ENCODE measurements at places on chromosomes 7 and 10.

GRCh38 chr7:55212176-55212575 lies 153.0 kb upstream of the LANCL2 start:
- no peak for DNase-seq

GRCh38 chr7:158381956-158382355 lies 205.7 kb downstream of the PTPRN2 start:
- DNase-seq, result no peak

DNA sequence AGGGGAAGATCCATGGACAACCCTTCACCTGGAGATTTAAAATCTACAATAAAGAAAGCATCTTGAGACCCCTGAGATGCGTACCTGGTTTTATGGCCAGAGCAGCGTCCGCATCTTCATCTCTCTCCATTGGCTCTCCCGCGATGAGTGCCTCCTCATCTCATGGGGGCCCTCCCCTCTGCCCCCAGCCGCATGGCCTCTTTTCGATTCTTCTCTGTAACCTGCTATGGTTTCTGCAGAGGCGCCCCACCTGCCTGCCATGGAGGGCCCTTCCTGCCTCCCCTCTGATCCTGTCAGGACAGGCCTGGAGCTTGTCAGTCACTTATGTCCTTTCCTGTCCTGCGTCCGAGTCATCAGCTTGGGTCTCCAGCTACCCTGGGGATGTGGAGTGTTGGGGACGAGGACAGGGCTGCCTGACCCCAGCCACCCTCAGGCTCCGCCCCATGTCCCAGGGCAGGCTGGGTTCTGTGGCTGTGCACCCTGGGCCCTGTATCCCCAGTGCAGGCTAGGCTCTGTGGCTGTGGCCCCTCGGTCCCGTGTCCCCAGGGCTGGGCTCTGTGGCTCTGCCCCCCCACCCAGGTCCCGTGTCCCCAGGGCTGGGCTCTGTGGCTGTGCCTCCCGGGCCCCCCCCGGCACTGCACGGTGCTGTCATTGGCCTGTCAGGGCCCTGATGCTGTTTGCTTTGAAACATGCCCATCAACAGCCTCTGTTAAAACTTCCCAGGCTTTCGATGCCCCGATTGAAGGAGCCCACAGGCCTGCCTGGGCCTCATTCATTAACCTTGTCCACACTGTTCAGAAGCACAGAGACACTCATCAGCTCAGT lies 99.8 kb downstream of the WDR37 start:
- DNase-seq, result no peak

GRCh38 chr7:82961240-82961639 lies 201.4 kb downstream of the PCLO start:
- no peak for DNase-seq

DNA sequence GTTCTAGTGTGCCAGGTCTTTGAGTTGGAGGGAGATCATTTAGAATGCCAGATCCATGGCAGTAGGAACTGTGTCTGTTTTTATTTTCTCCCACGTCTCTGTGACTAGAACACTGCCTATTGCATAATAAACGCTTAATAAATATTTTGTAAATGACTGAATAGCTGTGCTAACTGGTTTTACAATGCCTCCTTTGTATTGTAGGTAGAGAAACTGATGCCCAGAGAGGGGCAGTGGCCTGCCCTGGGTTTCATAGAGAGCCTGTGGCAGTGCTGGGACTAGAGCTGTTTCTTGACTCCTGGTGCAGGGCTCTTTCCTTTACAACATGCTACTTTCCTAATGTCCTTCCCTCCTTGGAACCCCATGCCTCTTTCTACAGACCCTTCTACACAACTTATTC lies 2.5 kb downstream of the TAS2R5 start:
- no peak for DNase-seq

DNA sequence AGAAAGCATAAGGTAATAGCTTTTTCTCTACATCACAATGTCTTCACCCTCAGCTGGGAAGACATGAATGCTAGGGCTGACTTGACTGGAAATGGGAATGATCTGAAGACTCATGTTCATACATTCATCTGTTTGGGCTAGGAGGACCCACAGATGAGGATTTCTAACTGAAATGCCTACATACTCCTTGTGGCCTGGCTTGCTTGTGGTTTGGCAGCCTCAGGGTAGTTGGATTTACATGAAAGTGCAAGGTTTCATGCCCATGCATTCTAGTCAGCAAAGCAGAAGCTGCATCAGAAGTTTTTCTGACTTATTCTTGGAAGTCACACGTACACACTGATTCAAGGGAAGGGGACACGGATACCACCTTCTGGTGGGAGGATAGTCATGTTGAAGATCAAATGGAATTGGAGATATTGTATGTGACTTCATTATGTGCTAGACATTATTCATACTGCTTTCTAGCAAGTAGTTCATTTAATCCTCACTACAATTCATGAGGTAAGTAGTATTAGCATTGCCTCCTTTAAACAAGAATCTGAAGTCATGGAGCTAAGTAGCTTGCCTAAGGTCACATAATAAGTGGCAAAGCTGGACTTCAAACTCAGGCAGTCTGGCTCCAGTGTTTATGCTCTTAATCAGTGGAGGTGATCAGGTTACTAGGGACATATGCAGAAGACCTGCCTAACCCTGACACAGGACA lies 957.0 kb downstream of the LRMDA start:
- DNase-seq, result no peak

GRCh38 chr7:111240371-111240770 lies 149.4 kb downstream of the LRRN3 start:
- peak; percentile 50 for DNase-seq

- DNase-seq, result no peak
Observed at GRCh38 chr10:122521011-122521410, 39.5 kb upstream of the DMBT1 start.

DNA sequence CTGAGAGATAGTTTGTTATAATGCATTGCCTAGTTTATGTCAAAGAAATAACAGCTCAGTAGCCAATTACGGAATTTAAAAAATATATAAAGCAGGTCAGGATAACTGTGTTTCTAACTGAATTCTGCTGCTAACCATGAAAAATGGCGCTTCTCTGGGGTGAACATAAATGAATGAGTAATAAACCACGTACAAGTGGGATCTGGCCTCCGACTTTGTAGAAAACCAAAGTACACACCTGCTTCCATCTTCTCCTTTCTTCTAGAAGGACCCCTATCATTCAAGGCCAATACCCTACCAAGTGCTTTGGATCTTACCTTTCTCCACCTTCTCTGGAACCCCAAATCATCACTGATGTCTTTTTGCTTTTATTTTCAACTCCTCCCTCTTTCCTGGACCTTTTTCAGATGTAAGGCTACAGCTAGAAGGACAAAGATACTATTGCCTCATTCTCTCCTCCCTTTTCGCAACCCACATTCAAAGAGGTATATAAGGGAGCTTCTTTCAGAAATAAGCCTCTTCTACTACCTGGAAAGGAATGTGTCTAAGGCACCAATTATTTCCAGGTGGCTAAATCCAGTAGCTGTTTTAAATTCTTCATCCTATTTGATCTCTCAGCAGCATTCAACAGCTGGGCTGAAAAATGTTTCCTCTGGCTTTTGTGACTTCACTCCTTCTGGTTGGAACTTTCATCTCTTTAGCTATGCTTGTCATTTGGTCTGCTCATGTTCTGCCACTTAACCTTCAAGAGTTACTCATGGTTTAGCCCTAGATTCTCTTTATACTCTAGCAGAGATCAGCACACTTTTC lies 37.7 kb downstream of the NAMPT start:
- DNase-seq, result no peak

GRCh38 chr7:155788616-155789000 lies 23.7 kb downstream of the SHH start:
- no peak for DNase-seq

DNA sequence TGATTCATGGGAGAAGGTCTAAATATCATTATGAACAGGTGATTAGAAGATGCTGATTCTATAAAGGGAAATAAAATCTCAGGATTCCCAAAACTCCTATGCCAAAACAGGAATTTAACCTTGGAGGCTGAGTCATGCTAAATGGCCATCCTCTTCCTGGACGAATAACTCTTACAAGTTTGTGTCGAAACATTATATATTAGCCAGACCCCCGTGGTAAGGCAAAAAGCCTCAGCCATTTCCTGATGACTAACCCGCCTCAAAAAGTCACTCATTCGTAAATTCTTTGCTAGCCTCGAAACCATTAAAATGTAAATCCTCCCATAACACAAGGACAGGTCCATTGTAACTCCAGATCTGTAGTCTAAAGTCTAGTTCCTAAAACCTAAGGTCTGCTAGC lies 32.0 kb downstream of the CUL2 start:
- DNase-seq, result no peak

DNA sequence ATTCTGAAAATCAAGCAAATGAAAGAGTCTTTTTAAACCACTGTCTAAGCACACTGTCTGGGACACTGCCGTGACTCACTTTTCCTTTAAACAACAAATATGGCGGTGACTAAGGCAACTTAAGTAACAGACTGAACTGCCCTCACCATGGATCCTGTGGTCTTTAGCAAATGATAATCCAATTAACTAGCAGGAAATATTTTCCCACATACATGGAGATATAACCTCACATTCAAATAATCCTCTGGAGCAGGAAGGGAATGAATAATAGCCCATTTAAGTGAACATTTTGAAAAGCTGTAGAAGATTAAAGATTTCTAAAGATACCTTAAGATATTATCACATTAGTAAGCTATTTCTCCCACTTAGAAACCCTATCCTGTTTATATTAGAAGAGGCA lies 40.3 kb upstream of the LRRC17 start:
- no peak for DNase-seq

- no peak for DNase-seq
Observed at GRCh38 chr10:132560241-132560731, 22.7 kb downstream of the INPP5A start.

GRCh38 chr10:17216901-17217395 lies 11.1 kb upstream of the VIM start:
- DNase-seq, result no peak

Measured in NCI-H1417 (cell line).